ENCODE measurements at places on chromosomes 11 and 22.

GRCh38 chr22:43583501-43583900, 171.7 kb downstream of the MPPED1 start:
- DNase-seq, result no peak

DNA sequence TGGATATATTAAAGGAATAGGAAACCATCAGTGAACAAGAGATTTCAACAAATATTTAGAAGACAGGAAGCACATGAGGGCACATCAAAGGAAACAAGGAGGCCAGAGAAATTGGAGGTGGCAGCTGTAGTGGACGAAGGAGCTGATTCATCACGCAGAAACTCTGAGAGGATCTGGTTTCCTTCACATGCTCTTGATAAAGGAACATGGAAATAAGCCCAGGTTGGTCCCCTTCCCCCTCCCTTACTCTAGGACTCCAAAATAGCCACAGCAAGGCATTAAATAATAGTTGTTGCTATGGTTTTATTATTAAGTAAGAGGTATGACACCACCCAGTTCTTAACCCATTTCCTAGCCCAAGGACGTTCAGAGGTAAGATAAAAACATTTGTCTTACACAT, 11.3 kb downstream of the IZUMO1R start:
- DNase-seq, result no peak

DNA sequence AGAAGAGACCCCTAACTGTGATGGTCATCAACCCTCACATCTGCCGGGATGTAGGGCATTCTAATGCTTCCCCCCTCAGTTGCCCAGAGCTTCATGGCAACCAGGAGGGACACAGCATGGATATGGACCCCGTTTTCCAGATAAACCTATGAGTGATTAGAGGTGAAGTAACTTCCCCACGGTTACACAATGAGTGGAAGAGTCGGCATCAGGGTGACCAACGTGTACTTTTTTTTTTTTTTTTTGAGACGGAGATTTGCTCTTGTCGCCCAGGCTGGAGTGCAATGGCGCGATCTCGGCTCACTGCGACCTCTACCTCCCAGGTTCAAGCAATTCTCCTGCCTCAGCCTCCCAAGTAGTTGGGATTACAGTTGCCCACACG, 25.0 kb downstream of the TXN2 start:
- no peak for DNase-seq

- DNase-seq, result no peak
Observed at GRCh38 chr22:44172370-44173108, 8.2 kb upstream of the PARVG start.

DNA sequence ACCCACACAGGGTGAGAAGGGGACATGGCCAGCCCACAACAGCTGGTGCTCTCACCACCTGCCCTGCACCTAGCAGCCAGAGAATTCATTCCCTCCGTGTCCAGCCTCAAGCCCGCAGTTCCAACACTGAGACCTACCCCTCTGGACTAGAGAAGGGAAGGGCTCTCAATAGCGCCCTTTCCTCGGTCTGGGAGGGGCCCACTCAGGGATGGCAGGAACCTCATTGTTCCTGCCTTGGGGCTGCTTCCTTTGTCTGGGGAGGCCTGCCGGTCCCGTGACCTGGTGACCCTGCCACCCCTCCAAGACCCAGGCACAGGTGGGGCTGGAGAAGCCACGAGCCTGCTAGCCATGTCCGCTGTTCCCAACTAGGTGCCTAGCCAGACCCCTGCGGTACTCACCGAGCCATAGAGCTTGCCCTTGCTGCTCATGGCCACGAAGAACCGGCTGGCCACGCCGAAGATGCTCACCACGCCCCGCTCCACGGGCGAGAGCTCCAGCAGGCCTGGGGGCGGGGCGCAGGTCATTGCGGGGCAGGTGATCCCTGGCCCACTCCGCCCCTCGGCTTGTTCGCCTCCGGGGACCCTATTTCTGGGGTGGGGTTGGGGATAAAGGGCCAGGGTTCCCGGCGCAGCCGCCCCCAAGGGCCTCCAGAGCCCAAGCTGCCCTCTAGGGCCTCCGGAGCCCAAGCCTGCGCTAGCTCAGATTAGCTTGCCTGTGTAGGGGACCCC, 1.4 kb downstream of the FGF4 start:
- DNase-seq, result no peak

DNA sequence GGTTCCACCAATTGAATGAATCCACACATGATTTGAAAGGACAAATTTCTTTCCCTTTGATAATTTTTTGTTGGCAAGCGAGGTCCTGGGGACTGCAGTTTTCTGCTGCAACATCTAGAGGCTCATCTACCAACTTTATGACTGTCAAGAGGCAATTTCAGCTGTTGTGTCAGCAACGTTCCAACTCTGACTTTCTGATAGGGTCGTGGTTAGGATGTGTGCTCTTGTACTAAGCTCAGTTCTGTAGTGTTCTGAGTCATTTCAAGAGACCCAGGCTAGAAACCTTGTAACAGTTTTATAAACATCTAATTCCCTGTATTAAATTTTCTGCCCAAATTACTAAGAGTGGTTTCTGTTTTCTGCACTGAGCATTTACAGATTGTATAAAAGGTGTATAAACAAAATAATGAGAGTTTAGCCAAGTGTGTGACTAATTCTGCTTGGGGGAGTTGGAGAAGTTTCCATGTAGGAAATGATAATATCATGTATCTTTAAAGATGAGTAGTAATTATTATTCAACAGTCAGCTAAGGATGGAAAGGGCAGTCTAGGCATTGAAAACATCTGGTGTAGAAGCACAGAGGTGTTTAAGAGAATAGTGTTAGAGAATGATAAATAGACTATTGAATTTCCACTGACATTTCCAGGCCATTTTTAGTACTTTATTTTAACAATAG, 72.2 kb downstream of the RBMXL2 start:
- DNase-seq, result no peak

- DNase-seq, result no peak
Observed at GRCh38 chr11:84316866-84317555, 1030.8 kb upstream of the CCDC90B start.

DNA sequence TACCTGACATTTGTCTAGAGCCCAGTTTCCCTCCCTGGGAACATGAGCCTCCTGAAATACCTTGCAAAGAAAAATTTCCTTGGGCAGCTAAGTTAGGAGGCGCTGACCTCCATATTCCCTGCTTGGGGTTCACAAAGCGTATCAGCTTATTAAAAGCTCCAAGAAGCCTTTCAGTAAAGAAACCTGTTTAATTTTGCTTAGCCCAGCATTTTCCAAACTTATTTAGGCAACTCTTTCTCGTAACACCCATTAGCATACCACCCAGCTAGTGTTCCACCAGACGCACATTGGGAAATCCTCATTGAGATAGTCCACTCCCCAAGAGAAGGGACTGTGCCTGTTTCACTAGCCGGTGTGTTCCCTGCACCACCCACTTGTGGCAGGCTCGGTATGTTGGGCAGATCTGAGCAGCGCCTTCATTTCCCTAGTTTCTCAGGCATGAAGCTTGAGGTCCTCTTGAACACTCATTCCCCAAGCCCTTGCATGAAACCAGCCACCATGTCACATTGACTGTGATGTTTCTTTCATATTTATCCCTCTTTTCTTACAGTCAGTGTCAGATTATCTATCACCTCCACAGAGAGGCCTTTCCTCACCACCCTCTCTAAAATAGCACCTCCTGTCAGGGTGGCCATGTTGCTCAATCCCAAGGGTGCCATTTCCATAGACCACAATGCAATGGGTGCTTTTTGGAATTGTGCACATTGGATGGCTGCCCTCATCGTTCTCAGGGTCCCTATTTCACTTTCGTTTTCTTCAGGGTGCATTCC, 12.5 kb upstream of the ELF5 start:
- DNase-seq, result no peak

DNA sequence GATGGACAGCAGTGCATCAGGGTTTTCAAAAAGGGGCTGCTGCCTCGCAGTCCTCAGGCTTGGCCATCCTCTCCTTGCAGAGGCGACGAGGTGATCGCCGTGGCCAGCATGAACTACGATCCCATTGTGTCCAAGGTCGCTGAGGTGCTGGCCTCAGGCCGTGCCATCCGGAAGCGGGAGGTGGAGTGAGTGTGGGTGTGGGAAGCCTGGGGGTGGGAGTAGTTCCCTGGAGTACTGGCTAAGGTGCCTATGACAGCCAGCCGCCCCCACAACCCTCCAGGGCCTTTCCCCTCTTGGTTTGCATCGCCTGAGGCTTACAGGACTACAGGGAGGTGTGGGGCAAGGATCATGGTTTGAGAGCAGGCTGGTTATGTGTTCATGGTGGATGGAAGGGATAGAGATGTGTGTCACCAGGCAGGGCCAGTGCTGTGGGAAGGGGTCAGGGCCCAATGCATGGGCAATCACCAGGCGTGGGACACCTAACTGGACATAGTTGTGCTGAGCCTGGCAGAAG, 2.1 kb upstream of the LZTR1 start:
- no peak for DNase-seq

DNA sequence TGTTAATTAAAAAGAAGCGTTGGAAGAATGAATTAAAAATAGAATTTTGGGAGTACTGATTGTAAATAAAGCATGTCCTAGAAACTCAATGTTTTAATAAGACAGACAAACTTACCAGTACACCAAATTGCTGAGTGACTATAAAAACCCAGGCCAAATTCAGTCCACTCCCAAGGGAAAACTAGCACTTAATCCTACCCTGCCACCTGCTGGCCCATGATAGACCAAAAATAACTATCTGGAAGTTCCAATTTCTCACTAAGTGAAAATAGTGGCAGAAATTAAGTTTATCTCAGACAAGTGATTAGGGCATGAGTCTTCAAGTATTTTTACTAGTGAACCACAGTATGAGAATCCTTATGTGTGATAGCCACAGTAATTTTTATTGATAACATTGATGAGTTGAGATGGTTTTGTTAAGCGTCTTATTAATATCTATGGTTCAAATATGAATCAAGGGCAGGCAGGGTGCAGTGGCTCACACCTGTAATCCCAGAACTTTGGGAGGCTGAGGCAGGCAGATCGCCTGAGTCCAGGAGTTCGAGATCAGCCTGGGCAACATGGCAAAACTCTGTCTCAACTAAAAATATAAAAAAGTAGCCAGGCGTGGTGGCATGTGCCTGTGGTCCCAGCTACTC, 9.8 kb upstream of the DDX10 start:
- DNase-seq, result peak; percentile 70

DNA sequence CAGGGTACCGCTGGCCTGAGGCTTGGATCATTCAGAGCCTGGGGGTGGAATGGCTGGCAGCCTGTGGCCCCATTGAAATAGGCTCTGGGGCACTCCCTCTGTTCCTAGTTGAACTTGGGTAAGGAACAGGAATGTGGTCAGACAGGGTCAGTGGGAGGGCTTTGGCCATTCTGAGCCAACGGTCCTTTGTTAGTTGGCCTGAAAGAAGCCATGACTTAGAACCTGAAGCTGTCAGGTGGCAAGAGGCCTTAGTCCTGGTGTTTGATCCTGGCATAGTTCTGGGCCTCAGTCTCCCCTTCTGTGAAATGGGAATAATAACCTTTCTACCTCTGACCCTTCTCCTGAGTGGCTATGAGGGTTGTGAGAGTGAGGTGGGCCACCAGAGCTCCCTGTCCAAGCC, 8.3 kb downstream of the PGAP2 start:
- no peak for DNase-seq

DNA sequence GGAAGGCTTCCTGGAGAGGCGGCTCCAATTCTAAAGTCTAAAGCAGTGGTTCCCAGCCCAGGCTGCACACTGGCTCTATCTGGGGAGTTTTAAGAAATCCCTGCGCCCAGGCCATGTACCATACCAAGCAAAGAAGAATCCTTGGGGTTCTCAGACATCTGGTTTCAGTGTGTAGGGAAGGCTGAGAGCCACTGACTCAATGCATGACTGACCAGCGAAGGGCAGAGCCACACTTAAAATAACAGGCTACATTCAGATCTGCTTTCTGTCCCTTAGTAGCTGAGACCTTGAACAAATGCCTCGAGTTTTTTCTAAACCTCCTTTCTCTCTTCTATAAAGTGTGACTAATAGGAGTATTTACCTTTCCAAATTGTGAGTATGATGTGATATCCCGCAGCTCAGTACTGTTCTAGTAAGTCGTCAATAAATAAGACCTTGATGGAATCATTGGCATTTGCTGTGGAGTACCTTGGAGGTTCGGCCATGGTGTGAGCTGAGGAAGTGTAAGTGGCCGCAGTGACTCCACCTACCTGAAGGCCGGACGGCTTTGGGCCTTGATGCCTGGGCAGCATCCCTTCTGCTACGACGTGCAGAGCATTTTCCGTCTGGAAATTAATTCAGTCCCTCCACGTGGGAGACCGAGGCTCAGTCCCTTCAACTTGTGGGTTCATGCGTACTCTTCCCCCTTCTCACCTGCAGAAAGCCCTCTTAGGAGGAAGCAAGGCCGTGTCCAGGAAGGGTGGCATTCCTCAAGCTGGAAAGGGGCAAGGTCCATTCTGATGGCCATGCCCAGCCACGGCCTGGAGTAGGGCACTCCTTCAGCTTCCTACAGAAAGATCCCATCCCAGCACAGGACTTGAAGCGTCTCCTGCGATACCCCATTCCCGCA, 25.1 kb downstream of the GLB1L2 start:
- DNase-seq, result no peak

GRCh38 chr11:69269388-69269787, 24.6 kb upstream of the MYEOV start:
- no peak for DNase-seq

DNA sequence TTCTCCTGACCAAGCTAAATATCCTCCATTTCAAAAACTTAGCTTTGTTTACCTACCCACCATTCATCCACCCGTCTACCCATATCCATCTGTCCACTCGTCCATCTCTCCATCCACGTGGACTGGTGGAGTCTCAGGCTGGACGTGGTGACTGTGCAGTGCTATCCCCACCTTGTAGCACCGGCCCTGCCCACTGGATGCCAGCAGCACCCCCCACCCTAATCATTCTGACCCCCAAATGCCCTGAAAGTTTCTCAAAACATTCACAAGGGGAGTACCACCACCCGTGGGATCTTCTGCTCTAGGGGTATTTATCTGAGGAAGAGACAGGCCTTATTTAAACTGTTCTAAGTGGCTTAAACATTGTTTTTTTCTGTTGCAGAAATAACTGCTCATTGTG, 206.4 kb downstream of the TBC1D22A start:
- DNase-seq, result no peak

DNA sequence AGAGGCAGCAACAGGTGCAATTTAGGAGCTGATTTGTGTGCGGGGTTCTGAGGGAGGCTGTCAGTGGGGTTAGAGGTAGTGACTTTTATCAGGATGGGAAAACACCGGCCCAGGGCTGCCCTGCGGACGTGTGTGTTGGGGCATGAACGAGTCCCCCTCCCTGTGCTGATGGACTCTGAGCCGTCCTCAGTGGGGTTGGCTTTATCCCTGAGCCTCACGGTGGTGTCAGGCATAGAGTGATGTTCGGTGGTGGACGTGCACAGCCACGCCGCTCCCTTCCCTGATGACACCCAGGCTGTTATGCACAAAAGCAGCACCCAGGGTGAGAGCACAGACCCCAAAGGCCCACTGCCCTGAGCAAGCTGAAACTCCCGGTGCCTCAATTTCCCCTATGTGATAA, 809.1 kb downstream of the BRD1 start:
- DNase-seq, result no peak

DNA sequence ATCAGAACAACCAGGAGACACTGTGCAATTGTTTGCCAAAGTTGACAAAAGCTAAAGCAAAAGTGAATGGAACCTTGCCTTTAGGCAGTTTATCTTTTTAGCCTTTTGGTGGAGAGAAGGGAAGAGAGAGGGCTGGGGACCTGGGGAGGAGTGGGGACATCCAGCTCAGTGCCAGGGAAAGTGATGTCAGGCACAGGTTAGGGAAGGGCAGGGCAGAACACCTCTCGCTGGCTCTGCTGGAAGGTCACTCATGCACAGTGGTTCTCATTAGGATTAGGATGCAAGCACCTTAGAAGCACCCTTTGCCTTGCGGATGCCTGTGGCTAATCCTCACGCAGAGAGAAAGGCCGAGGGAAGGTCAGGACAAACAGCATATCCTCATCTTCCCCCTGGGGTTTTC, 14.3 kb upstream of the LINC01488 start:
- DNase-seq, result no peak
